ENCODE measurements at places on chromosomes 1 and 21.

GRCh38 chr1:112651205-112651604 is 23.3 kb upstream of the MOV10 start:
- no peak for DNase-seq

GRCh38 chr1:171644805-171645483 is 7.5 kb downstream of the MYOC start:
- peak; percentile 75 for DNase-seq

DNA sequence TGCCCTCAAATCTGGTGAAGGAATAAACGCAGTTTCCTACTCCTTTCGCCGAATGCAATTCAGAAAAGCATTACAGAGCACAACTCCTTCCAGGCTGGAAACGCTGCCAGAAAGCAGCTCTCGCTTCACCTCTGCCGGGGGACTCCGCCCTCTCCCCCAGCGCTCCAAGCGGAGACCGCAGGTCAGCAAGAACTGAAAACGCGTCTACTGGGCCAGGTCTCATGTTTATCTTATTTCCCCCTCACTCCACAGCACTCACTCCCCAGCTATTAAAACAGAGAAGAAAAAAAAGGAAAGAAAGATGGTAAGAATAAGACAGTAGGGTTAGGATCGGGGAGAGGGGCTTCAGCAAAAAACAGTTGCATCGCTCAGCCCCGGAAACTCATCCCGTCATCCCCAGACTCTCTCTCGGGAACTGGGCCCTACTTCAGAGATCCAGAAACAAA is 833 bp upstream of the RCOR3 start:
- DNase-seq, result peak; percentile 63

DNA sequence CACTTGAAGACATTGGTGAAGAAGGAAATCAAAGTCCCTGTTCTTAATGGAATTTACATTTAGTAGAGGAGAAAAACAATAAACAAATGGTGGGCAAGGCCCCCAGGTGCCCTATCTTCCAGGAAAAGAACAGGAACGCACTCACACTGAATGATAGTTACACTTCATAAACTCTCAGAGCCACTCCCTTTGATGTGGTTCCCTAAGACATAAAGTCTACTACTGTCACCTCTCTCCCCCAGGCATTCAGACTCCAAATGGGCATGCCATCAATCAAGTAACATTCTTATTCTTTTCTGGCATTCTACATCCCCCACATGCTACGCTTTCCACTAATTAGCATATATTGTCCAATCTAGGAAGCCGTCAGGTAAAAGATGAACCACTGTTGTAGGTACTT is 36.6 kb upstream of the PIGC start:
- DNase-seq, result no peak

GRCh38 chr1:219833214-219833815 is 95.0 kb downstream of the SLC30A10 start:
- no peak for DNase-seq

DNA sequence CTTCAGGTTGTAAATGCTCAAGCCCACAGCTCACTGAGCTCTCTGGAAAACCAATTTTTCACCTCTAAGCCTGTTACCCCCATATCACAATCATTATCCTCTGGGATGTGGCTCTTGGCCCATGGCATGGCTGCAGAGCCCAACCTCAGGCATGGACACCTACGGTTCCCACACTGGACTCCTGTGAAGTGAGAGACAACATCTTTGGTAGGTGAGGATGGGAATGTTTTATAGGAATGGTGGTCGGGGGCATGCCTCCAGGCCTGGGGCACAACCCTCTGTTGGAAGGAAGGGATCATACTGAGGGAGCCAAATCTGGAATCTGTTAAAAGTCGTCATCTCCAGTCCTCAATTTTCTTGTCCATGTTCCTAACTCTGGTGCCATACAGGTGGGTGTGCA is 179.1 kb downstream of the FOXD2 start:
- DNase-seq, result no peak

DNA sequence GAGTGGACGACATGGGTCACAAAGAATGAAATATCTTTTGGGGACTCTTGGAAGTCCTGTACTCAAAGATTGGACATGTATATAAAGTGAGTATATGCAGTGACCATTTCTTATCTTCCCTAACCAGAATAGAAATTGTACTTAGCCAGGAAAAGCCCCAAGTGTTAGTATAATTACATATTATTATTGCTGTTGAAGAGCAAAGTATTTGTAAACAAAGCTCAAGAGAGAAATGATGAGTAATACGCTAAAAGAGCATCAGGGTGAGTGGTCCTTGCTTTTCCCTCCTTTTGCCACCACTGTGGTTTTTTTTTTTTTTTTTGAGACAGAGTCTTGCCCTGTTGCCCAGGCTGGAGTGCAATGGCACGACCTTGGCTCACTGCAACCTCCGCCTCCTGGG is 6.4 kb upstream of the CGN start:
- no peak for DNase-seq

Data from NCI-H510A (cell line).